Stimulated activated CD4-positive, alpha-beta T cell treated with anti-CD3 and anti-CD28 coated beads, TNF-alpha, amount 100 ng/mL, for 48 hours (primary cell): ENCODE measurements at places on chromosomes 4 and X.

DNA sequence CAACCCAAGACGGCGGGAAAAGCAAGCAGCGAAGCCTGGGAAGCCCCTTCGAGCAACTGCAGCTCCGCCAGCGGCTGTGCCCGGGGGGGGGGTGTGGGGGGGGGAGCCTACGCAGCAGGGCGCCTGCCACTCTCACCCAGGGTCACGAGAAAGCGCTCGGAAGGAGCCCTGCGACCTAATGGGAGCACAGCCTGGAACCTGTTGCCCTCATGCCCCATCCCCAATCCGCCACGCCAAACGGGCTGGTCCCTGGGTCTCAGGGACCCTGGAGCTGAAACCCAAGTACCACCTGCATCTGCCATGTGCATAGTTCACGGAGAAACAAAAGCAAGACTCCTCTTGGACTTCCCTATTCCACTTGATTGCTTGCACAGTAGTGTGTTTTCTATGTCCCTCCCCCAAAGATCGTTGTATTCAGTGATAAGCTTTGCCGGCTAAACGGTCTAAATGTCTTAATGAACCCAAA is 359 bp upstream of the GAB3 start:
- no peak for DNase-seq

DNA sequence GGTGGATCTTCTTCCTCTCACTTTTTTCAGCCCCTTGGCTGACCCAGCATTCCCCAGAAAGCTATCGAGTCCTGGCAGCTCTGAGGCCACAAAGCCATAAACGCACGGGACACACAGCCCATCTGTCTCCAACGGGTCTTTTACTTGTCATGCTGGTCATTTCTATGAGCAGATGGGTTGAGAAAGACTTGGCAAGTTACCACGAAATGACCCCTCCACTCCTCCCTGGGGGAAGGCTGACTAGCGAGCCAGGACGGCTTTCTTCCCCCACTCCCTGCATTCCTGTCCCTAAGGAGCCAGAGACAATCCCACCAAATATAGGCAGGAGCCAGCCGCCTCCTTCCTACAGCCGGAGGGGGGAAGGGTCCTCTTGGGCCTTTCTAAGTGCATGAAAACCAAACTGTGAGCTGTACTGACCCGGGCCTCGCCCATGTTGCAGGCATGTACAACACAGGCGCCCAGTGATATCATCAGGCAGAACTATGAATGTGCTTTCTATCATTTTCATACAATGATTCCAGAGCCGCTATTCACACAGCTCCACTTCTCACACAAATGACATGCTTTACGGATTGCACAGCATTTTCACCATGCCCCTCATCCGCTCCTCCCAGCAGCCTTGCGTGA is 28.6 kb downstream of the AFAP1 start:
- DNase-seq = no peak

- no peak for DNase-seq
Measured at GRCh38 chr4:165592386-165592785, 213.6 kb downstream of the CPE start.

DNA sequence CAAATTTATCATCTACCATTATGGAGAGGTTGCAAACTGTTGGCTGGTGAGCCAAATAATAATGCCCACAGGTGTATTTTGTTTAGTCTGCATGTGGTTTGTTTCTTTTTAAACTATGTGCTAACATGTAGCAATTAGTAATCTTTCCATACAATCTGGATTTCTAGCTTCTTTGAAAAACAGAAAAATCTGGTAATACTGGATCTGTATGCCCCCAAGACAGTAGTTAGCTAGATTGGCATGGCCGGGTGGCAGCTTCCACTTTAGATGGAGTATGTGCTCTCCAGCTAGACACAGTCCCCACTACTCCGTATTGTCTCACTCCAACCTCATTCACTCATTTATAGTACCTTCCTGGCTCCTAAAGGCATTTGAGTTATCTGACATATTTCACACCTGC is 91.3 kb downstream of the NHSL2 start:
- no peak for DNase-seq

DNA sequence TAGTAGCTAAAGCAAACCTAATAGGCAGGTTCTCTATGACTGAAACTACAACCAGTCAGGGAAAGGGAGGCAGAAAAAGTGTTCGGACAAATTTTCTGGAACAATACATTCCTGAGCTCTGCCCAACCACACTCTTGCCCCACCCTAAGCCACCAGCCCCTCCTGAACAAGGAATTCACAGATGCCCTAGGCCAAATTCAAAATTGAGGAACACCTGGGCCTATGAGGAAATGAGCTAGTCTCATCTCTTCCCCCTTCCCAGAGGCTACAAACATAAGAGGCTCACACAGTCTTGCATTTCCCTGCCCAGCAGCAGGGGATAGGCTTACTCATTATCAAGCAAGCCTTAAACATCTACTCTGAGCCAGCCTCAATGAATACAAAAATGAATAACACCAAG is 284.7 kb downstream of the ZNF674 start:
- DNase-seq = no peak

DNA sequence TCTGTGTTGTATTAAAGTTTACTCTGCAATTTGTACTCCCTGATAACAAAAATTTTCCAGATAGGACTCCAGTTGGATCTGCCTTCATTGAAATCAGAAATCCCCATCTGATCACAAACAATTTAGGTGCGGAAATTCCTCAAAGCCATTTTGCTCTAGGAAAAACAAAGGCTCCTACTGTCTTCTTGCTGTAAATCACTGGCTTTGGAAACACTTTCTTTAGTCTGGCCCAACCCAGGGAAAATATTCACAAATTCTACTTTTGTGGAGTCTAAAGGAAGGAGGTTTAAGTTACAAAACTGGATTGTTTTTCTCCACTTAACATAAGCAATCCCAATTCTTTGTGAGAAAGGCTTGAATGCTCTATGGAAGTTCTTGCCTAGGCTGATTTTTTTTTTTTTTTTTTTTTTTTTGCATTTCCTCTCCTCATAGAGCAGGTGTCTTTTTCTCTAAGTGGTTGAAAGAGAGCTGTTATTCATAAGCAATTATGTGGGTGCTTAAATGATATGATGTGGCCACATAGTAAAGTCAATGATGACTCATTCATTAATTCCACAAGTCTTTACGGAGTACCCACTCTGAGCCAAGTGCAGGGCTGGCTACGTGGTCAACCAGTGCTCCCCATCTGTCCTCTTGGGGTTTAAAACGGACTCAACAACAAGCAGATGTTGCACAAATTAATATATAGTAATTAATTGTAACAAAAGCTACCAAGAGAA is 261.4 kb downstream of the LDB2 start:
- DNase-seq = no peak

DNA sequence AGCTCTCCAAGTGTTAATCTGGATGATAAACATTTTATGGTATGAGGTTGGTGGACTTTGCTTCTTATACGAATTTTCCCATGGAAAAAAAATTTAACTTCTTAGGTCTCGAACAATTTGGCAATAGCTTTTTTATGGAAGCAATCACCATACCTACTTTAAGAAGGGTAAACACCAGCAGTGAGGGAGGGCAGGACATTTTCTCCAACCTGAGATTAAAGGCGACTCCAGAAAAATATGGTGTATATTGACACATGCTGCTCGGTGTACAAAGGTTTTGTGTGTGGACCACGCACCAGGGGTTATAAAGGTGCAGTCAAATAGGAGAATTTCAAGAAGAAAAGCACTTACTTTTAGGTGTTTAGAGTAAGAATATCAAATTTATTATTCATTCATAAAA is 34.2 kb upstream of the SULT1E1 start:
- DNase-seq = no peak

DNA sequence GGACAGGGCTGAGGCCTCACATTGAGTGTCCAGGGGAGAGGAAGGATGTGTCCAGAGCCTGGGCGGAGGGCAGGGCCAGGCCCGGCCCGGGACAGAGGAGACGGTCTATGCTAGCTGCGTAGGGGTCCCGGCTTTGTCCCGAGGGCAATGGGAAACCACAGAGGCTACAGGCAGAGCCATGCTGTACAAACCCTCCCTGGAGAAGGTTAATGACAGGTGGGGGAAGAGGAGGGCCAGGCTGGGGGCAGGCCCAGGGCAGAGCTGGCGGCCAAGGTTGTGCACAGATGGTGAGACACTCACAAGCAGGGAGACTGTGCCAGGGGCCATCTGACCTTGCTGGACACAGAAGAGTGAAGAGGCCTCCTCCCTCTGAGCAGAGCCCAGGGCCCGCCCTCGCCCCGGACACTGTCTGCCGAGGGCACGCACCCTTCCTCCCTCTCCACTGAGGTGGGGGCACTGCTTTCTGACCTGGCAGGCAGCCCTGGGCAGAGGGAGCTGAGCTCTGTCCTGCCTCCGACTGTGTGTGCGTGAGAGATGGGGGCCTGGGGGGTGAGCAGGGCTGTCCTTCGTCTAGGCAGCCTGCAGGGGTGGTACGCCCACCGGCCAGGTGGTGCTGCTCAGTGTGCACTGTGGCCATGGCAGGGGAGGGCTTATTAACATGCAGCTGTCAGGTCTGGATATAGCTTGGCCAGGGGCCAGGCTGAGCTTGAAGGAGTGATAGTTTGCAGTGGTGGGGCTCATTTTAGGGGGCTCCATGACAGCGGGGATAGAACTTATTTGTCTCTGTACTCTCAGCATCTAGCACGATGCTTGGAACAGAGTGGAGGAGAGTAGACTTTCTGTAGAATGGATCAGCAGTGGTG is 75.7 kb upstream of the LRPAP1 start:
- no peak for DNase-seq

DNA sequence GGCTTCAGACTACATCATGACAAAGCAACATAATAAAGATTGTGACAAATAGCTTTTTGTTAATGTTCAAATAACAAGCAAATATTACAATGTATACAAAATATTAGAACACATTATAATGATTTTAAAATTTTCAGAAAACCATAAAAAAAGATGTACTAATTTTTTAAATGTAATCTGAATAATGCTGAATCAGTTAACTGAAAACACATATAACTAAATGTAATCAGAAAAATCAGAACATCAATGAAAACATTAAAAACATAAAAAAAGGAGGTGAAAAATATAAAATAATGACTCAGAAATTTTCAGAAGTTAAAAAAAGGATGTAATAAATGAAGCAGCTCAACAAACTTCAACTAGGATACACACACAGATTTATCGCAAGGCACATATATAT is 53.5 kb downstream of the ZNF721 start:
- DNase-seq = no peak

DNA sequence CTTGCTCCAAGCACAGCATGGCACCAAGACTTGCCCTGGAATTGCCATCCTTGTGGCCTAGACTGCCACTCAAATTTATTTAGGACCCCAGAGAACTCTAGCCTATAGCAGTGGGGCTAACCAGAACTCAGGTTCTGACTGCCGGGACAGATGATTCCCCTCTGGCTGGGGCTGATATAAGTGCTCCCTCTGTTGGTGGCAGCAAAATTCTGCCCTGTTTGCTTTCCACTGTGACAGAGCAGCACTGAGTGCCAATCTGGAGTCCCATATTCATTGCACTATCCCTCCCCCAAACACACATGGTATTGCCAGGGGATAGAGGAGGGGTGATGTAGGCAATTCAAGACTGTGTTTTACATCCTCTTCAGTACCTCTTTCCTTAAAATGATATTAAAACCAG is 1081.9 kb downstream of the FAT4 start:
- DNase-seq = no peak

DNA sequence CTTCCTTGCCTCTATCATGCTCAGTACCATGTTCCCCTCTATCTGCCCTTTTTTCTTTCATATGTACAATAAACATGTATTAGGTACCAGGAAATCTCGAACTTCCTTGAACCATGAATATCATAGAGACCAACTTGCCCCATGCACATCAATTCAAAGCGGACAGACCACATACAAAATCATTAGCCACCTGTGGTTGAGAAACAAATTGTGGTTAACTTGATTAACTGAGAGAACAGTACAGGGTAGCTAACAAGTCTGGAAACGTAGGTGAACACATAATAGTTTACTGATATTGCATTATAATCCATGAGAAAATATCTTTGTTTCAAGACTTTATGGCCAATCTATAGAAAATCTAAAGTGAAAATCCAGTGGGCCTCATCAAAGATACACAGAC is 8.2 kb downstream of the CASP3 start:
- DNase-seq = no peak

DNA sequence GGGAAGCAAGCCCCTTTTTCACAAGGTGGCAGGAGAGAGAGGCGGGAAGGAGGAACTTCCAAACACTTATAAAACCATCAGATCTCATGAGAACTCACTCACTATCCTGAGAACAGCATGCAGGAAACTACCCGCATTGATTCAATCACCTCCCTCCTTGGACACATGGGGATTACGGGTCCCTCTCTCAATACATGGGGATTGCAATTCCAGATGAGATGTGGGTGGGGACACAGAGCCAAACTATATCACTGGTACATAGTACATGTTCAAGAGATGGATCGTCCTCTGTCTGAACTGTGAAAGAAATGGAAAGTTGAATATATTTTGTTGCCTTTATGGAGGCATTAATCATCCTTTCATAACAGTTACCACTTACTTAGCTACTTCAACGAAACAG is 12.8 kb downstream of the EREG start:
- no peak for DNase-seq

- DNase-seq = no peak
Measured at GRCh38 chr4:89586318-89586717, 250.6 kb downstream of the SNCA start.

GRCh38 chrX:71184092-71184491 is 38.9 kb upstream of the GJB1 start:
- DNase-seq = no peak

- no peak for DNase-seq
Measured at GRCh38 chr4:106269711-106270110, 46.3 kb downstream of the TBCK start.

DNA sequence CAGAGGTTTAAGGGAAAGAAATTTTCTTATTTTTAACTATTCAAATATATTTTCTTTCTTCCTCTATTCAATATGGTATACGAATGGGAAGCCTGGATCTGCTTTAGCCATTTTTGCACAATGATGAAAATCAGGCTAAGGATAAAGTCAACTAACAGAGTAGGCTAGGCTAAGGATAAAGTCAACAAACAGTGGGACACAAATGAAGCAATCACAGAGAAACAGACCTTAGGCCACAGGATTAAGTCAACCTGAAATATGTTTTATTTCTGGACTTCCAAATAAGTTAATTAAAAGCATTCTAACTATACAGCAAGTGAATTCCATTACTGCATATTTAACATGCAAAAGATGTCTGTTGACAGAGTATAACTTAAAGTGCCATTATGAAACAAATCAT is 17.0 kb downstream of the DYNLT3 start:
- DNase-seq = no peak

GRCh38 chrX:47560179-47560933 is 649 bp upstream of the ARAF start:
- DNase-seq = no peak
